ENCODE measurements at places on chromosomes 7 and 10.

- DNase-seq, result no peak
Measured at GRCh38 chr7:122430710-122431109, 126.2 kb upstream of the FEZF1 start.

- peak; percentile 3 for DNase-seq
Measured at GRCh38 chr10:102714621-102715455, at the start of gene SFXN2. Gene SFXN2, plus strand, starts transcription at chr10:102714636. Its CDS starts 12,001 bp downstream, at chr10:102726637.

- DNase-seq, result no peak
Measured at GRCh38 chr7:151899513-151900360, 22.8 kb upstream of the PRKAG2 start.

- no peak for DNase-seq
Measured at GRCh38 chr7:92739091-92739490, 97.3 kb downstream of the CDK6 start.

GRCh38 chr10:10911471-10911921, 106.2 kb upstream of the CELF2 start:
- no peak for DNase-seq

GRCh38 chr7:74058486-74058885, 25.1 kb upstream of the LIMK1 start:
- no peak for DNase-seq
